ENCODE measurements at places on chromosomes 5 and 9.

- DNase-seq: no peak
These were observed 300.0 kb downstream of the PIK3R1 start for GRCh38 chr5:68515514-68515913.

- DNase-seq: no peak
These were observed 6.2 kb upstream of the FYB1 start for GRCh38 chr5:39225405-39226099.

- DNase-seq: no peak
These were observed 338 bp downstream of the ABHD17B start for GRCh38 chr9:71910650-71911060.

GRCh38 chr9:114742947-114743346, 61.0 kb upstream of the TEX48 start:
- no peak for DNase-seq

GRCh38 chr5:137488516-137488915, 10.6 kb downstream of the SPOCK1 start:
- no peak for DNase-seq

DNA sequence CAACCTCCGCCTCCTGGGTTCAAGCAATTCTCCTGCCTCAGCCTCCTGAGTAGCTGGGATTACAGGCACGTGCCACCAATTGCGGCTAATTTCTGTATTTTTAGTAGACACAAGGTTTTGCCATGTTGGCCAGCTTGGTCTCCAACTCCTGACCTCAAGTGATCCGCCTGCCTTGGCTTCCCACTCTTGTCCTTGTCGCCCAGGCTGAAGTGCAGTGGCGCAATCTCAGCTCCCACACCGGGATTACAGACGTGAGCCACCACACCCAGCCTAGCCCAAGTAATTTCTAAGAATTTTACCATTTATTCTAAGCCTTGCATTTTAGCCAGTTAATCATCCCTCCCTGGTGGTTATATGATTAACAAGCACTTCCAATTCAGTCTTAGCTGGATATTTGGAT, 11.0 kb downstream of the NAIP start:
- DNase-seq: no peak

DNA sequence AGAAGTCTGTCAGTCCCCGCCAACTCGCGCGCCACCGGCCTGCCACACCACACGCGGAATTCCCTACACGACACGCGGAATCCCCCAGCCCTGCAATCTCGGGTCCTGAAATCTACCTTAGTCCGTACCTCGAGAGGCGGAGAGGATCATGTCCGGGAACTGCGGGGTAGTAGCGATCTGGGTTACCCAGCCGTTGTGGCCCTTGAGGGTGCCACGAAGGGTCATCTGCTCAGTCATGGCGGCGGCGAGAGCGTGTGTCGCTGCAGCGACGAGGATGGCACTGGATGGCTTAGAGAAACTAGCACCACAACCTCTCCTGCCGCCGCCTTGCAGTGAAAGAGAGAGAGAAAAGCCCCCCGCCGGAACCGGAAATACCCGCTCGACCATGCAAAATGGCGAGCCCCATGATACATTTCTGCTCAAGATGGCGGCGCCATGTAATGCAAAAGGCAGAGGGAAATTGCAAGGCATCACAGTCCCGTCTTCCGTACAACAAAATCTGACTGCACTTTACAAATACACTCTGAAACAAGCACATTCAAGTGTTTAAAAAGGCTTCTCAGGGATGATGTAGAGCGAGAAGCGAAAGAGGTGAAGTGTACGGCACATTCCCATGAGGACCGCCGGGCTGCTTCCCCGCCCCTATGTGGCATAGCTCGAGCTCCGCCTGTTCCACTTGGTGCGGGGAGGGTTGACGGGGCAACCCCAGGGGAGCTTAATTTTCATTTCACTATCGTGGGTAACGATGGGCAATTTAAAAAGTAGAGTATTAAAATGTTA, at the start of gene RACK1:
Gene RACK1 (minus strand): TSS at position 343 of the 780 bp plus-strand sequence. CDS start 106 bp downstream, at position 237.
- DNase-seq: peak; percentile 92

DNA sequence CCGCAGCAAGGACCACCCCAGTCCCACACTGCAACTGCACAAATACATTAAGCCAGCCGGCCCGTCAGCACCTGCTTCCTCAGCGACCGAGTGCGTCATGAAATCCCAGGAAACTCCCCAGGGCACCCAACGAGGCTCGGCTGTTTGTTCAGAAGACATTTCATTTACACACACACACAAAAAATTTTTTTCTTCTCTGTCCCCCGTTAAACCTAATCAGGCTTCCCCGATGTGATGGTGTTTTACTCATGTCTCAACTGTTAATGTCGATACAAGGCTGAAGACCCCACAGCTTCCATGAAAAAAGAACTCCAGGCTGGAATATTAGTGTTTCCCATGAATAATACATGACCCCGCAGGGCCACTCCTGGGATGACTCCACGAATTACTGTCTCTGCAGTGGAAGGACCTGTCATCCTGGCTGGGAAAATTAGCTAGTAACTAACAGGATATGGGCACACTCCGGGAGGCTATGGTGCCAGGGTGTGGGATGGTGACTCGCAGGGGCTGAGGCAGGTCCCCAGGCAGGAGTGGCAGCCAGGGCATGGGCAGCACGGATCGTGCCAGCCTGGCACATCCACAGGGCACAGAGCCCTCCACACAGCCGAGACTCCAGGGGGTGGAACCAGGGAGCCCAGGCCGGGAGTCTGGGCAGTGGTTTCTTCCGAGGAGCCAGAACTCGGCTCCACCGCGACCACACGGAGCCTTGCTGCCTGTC, 102.4 kb downstream of the VAV2 start:
- DNase-seq: no peak

DNA sequence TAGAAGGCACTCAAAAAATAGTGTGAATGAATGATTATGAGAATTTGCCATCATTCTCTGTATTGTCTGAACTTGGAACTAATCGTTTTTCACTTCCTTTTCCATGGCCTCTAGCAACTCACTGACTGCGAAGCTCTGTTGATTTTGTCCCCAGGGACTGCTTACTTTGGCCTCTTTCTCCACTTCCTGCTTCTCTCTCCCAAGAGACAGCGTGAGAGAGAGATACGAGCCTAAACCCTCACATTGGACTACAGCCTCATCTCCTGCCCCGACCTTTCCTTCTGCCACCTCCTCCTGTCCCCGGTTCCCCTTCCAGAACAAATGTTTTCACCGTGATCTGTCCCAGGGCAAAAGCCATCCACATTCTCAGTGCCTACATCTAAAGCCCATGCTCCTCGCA, 300.8 kb upstream of the PANK3 start:
- no peak for DNase-seq

DNA sequence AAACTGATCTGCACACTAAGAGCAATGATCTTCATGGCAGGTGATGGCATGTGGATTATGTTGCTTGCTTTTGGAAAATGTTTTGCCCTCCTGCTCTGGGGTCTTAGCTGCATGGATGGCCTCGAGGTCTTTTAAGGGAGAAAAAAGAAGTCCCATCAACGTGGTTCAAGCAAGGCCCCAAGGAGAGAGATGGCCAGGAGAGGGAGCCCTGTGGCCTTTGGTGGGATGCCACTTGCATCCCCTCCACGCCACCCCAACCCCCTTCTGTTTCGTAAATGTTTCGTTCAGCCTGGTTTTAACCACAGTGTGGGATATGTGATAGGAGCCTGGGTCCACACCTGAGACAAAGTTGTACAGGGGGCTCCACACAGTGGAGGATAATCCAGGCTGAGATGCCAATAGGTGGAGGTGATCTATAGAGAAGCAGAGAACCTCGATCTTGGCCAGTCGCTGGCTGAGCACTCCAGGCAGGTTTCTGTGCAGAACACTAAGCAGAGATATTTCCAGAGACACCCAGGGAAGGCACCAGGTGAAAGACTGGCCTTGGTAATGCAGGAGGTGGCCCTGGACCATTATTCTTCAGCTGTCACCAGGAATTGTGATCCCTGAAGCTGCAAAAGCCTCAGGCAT, 25.8 kb upstream of the FRRS1L start:
- no peak for DNase-seq

- DNase-seq: no peak
These were observed 125.4 kb upstream of the BOD1 start for GRCh38 chr5:173741729-173742431.

DNA sequence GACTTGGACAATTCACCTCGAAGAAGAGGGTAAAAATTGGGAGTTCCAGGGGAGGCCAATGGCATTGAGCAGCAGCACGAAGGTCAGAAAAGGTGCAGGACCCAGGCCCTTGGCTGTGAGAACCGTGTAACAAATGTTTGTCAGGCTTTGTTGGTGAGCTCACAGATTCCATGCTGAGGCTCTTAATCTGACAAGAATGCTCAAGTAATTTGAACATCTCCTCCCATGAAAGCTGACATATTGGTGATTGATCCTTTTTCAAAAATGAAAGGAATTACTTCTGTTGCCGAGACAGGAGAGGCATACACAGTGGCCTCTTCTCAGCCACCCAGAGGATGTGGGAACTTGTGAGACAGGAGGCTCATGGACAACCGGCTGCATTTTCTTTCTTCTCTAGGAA, 11.6 kb downstream of the RAI14 start:
- no peak for DNase-seq

DNA sequence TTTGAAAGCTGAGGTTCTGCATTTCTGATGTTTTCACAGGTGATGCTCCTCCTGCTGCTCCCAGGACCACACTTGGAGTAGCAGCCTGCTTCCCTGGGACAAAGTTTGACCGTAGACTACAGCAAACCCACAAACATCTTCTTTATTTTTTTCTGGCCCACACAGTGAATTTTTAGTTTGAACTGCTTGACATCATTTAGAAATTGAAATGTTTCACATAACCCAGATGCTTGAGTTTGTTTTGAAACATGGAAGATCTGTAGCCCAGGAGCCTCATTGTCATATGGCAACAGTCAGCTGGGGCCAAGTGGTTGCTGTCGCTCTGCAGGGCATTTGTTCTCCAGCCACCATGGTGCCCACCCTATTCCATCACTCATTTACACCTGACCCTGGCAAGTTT, 8.4 kb downstream of the SH3TC2 start:
- DNase-seq: no peak

DNA sequence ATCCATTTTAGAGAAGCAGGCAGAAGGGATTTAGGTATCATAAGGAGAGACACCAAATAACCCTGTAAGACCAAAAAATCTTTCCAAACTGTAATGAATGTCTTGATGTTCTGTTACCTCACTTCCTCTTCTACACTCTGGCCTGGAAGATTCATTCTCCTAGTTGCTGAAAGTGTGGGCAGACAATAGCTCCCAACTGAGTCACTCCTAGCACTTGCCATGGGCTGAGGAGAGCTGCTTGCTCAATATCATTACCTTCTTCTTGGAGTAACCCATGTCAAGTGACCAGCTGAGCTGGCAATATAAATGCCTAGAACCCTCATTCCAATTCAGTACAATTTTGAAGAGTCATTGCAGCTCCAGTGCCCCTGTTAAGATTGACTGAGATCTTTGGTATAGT, 1985.5 kb upstream of the CDH6 start:
- DNase-seq: no peak

GRCh38 chr5:107331312-107331711, 339.4 kb downstream of the EFNA5 start:
- no peak for DNase-seq

- no peak for DNase-seq
These were observed 44.0 kb upstream of the GLRX start for GRCh38 chr5:95866435-95867040.

GRCh38 chr9:83342006-83342405, 196.2 kb downstream of the FRMD3 start:
- DNase-seq: no peak

GRCh38 chr5:64644831-64645230, 45.5 kb upstream of the SHISAL2B start:
- DNase-seq: no peak

DNA sequence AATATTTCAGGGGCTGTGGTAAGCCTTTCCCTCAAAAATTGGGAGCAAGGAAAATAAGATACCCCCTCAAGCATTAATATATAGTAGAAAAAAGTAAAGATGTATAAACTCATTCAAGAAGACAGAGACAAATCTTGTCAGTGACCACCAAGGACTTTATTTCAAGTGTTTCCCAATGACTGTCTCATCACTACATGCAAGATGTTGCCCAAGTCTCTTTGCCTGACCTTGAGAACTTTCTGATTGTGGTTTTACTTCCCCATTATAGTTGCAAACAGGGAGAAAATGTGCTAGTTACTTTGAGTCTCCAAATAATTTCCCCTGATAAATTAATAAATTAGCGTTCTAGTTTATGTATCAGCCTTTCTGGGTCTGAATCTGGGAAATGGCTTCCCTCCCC, 4.0 kb upstream of the SLC46A2 start:
- no peak for DNase-seq

GRCh38 chr5:95988094-95988493, 26.4 kb upstream of the ELL2 start:
- no peak for DNase-seq

DNA sequence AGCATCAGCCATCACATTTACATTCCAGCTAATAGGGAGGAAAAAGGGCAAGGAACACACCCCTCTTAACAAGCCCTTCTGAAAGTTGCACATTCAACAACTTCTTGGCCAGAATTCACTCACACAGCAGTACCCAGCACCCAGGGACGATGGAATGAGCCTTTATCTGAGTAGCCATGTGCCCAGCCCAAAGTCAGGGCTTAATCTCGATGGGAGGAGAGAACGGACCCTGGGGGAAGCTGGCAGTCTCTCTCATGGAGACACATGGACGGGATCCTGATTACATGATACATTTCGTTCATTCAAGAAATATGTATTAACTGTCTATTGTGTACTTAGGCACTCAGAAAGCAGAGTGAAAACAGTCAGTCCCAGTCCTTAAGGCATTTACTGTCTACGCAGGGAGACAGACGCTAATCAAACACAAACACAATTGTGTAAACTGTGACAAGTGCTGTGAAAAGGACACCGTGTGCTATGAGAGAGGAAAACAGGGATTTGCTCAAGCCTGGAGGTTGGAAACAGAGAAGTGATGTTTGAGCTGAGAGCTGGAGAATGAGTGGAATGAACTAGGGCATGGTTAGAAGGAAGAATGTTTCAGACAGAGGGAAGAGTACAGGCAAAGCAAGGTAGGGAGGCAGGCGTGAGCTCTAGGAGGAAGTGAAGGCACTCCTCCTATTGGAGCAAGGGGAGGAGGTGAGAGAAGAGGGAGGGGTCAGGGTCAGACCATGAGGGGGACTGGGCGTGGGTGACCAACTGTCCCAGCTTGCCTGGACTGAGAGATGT, 7.4 kb downstream of the OTULINL start:
- no peak for DNase-seq

DNA sequence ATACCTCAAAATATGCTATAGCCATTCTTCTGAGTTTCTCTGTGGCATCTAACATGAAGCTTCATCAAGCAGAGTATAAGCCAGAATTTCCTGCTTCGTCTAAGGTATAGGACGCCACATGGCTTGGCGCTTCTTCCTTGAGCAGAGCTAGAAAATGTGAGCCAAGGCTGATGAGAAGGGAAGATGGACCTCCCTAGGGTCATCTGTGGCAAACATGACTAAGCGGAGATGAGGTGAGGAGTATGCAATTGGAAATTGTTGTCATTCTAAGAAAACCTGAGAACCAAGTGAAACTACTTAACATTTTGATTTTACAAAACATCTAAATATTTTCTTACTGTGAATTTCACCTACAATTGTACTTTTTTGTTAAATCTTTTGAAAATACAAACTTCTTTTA, 466.5 kb downstream of the PSAT1 start:
- DNase-seq: no peak

GRCh38 chr5:67133217-67133616, 63.4 kb downstream of the CD180 start:
- no peak for DNase-seq
